Stimulated activated CD4-positive, alpha-beta T cell treated with anti-CD3 and anti-CD28 coated beads, TNF-alpha, amount 100 ng/mL, for 24 hours (primary cell): ENCODE measurements at places on chromosomes 3 and 15.

GRCh38 chr3:123559040-123559861 lies 25.6 kb downstream of the HACD2 start:
- DNase-seq: no peak

GRCh38 chr3:31295150-31295765 lies 237.5 kb upstream of the STT3B start:
- no peak for DNase-seq

DNA sequence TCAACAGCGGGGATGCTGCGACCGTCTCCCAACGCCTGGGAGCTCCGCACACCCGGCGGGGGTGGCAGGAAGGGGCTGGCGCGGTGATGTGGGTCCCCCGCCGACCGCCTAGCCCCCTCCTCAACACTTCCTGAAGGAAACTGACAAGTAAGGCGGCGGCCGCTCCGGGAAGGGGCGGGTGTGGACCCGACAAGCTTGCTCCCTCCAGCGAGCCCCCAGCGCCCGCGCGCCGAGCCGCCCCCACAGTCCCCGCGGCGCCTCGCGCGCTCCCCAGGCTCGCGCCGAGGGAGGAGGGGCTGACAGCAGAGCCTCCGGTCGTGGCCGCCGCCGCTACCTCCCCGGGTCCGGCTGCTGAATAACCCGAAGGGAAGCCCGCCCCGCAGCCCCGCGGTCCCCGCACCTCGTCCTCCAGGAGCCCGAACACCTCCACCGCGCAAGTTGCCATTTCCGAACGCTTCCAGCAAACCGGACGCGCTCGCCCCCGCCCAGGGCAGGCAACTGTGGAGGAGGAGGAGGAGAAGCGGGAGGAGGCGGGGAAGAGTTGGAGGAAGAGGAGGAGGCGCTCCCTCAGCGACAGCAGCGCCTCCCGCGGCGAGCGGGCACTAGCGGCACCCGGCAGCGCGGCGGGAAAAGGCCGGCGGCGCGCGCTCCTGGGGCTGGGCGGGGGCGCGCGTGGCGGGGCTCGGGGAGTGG lies at the start of gene NEDD4:
Gene NEDD4, minus strand, starts transcription at position 502 of the 693 bp plus-strand sequence. Its CDS starts 57 bp downstream, at position 445.
- DNase-seq: peak; percentile 80

GRCh38 chr15:57231559-57231958 lies 144.7 kb upstream of the CGNL1 start:
- no peak for DNase-seq

GRCh38 chr15:69939513-69940440 lies 157.9 kb downstream of the TLE3 start:
- no peak for DNase-seq

GRCh38 chr3:169710619-169711018 lies 47.1 kb upstream of the MECOM start:
- DNase-seq: no peak
